Astrocyte of the hippocampus (primary cell): ENCODE measurements at places on chromosomes 13 and 19.
A peak's percentile ranks its signal among the peaks of the same experiment; 100 is the strongest.

GRCh38 chr13:57491318-57491717, 140.2 kb upstream of the PCDH17 start:
- no peak for DNase-seq

DNA sequence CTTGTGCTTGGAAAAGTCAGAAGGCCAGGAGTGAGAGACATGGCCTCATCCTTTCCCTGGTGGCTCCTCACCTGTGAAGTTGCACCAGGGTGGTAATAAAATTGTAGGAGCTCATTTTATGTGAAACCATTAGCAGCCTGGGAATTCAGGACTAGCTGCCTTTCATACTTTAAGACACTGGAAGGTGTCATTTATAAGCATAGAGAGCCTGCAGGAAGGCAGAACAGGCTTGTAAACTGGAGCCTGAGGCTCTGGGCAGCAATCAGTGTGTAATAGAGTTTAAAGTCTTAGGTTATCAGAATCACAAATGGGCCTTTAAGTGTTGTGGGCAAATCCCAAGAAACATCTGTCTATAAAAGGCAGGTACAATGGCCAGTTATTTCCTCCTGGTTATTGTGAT, 127.2 kb downstream of the TM9SF2 start:
- DNase-seq = no peak

- peak; percentile 85 for DNase-seq
Observed at GRCh38 chr13:66673401-66673800, 556.7 kb downstream of the PCDH9 start.

- no peak for DNase-seq
Observed at GRCh38 chr19:11813703-11814028, 407 bp upstream of the ZNF440 start.

GRCh38 chr19:4694211-4694987, 24.3 kb upstream of the MYDGF start:
- DNase-seq = peak; percentile 98

- DNase-seq = no peak
Observed at GRCh38 chr19:6979399-6979798, 41.8 kb downstream of the MBD3L2B start.

- DNase-seq = no peak
Observed at GRCh38 chr13:31208559-31209122, 8.9 kb downstream of the B3GLCT start.

DNA sequence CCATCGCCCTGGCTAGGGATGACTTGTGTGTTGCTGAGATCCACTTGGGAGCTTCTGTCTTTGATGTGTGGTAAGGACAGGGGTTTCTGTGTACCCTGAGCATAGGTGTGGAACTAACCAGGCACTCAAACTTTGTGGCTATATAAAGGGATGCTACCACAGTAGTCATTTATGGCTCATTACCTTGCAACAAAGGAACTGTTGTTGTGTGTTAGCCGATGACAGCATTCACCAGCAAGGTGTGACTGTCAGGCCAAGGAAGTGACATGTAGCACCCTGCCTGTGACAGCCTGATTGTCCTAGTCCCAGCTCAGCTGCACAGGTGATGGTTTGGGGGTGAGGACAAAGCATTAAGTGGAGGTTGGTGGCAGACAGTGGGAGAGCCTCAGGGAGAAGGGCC, 73.6 kb downstream of the COG3 start:
- DNase-seq = no peak

DNA sequence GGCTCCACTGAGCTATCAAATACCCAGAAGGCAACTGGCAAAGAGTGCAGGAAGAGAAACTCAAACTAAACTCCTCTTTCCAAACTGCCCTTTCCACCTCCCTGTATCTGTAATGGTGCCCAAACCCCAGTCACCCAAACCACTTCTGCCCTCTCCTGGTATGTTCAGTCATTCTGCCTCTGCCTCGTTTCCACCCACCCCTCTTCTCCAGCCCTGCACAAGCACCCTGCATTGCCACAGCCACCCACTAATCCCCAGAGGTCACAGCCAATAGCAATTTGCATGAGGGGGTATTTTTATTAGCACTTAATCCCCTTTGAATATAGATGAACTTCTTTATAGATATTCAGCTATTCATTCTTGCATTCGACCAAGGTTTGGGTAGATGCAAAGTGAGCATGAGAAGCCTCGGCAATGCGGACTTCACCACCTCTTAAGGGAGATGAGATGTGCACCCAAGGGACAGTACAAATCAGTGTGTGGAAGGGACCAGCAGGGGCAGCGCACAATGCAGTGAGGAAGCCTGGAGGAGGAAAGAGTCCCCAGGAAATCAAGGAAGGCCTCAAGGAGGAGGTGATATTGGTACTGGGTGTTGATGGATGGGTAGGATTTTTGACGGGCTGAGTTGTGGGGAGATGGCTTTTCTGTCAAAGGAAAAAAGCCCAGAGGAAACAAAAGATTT, 12.4 kb downstream of the TMEM272 start:
- DNase-seq = peak; percentile 14

DNA sequence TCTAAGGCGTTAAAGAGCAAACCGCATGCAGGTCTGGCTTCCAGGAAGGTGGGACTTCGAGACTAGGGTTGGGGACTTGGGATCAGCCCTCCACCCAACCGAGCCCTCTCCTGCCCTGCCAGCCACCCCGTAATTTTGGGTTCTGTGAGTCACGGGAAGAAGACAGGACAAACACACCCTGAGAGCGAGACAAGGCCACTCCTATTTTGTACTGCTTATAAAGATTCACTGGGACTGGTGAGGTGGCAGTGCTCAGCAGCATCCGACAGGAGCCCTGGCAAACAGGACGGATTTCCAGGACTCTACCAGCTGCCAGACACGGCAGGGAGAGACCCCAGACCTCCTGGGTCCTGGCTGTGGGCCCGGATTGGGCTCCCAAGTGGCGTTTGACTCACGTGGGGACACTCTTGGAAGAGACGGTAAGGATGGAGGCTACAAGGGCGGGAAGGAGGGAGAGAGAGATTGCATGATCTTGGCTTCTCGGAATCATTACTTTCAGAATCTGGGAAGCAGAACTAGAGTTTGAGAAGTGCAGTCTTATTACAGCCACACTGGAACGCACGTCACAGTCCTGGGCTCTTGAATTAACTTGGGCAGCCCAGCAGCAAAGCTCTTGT, at the start of gene C5AR2:
TSS of gene C5AR2 (plus strand) at position 245 of the 617 bp plus-strand sequence. CDS start 8,625 bp downstream, outside the sequence.
- no peak for DNase-seq

- DNase-seq = no peak
Observed at GRCh38 chr13:65149687-65150086, 2080.4 kb downstream of the PCDH9 start.

DNA sequence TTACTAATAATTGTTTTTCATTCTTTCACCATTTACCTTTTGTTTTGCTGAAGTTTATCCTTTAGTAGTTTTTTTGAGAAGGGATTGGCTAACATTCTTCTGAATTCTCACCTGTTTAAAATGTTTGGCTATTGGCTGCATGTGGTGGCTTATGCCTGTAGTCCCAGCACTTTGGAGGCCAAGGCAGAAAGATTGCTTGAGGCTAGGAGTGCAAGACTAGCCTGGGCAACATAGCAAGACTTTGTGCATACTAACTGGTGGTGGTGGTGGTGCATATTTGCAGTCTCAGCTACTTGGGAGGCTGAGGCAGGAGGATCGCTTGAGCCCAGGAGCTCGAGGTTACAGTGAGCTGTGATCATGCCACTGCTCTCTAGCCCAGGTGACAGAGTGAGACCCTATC, 27.5 kb upstream of the RNF113B start:
- DNase-seq = no peak

DNA sequence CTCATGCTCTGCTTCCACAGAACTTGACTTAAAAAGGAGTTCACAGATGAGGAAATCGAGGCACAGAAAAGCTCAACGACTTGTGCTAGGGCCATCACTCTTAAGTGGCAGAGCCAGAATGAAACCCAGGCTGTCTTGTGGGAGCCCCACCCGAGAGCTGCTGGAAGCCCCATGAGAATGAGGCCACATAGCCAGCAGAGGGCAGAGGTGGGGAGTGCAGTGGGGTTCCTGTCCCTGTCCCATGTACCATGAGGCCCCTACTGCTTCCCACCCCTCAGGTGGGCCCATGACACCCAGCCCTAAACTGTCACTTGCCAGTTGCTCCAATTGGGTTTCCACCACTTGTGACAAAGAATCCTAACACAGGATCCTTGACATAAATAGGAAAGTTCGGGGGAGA, 175.9 kb downstream of the IRS2 start:
- no peak for DNase-seq

- no peak for DNase-seq
Observed at GRCh38 chr19:28429356-28429755, 783.6 kb downstream of the UQCRFS1 start.

DNA sequence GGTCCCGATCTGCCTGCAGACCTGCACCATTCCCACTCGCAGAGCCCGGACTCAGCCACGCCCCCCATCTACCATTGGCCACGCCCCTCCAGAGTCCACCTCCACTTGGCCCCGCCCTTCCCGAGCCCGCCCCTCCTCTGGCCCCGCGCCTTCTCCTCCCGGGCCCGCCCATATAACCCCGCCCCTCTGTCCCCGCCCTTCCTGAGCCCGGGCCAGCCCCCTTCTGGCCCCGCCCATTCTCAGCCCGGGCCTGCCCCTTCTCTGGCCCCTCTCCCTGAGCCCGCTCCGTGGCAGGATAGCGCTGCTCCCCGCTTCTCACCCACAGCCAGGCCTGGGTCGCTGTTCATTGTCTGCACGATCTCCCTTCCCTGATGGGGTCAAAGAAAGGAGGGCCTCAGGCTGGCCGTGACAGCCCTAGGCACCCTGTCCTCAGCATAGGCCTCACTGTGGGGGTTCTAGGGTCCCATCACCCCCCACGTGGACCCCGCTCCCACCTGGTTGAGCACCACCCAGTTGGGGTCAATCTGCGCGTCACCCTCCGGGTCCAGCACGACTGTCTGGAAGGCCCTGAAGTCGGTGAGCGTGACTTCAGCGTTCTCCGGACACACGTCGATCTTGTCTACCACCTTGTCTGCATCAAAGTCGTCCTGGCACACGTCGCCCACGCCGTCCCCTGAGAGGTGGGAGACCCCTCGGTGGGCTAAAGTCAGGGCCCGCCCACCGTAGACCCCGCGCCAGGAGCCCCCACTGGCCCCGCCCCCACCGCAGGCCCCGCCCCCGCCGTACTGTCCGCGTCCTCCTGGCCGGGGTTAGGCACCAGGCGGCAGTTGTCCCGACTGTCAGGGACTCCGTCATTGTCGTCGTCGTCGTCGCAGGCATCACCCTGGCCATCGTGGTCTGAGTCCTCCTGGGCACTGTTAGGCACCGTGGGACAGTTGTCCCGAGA, 5.7 kb downstream of the COMP start:
- peak; percentile 73 for DNase-seq

DNA sequence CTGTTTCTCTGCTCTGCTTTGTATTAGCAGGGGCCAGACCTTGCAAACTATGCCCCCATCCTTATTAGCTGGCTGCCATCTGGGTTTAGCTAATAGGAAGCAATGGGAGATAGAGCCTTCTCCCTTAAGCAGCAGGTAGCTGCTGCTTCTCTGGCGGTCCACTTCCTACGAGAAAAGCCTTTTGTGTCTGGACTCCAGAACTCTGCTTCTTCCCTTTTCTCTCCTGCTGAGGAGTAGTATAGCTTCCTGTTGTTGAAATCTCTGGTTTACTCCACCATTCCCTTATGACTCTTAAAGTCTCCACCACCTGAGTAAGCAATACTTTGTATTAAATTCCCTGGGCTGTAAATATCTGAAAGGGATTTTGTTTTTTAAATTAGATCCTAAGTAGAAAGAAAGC, 147.1 kb downstream of the DNAJC15 start:
- no peak for DNase-seq

DNA sequence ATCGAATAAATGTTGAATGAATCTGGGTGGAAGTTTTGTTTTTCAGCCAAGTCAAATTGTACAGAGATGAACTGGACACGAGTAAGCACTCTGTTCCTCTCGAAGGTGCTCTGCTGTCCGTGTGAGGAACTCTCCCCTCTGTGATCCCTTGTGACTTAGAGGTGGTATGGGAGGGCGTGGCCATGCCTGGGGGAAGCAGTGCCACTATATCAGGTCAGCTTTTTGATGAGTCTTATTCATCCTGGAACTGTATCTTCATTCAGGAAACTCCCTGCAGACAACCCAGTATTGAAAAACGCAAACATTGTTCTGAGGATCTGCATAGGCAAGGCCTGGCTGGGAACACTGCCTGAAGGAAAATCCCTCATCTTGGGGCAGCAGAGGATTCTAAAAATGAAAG, 45.7 kb upstream of the FLT1 start:
- DNase-seq = no peak

GRCh38 chr19:49135686-49136085, 16.3 kb downstream of the PPFIA3 start:
- no peak for DNase-seq

- DNase-seq = peak; percentile 6
Observed at GRCh38 chr13:22812793-22813192, 368.0 kb upstream of the SGCG start.

DNA sequence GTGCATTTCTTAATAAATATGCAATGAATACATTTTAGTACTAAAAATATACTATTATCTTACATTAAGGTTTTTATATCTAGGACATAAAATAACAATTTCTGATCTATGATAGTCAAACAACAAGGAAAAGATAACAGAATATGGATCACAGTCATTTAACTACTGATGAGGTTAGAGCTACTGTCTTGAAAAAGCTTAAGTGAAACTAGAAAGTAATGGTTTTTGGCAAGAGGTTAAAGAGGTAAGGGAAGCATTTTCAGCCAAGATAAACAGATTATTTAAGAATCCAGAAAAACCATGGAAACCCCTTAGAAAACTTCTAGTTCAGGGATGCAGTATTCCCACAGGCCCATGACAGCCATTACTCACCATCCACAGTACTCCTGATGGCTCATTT, 787.4 kb downstream of the DACH1 start:
- DNase-seq = peak; percentile 54

GRCh38 chr13:74093691-74094090, 40.5 kb downstream of the KLF12 start:
- peak; percentile 35 for DNase-seq

DNA sequence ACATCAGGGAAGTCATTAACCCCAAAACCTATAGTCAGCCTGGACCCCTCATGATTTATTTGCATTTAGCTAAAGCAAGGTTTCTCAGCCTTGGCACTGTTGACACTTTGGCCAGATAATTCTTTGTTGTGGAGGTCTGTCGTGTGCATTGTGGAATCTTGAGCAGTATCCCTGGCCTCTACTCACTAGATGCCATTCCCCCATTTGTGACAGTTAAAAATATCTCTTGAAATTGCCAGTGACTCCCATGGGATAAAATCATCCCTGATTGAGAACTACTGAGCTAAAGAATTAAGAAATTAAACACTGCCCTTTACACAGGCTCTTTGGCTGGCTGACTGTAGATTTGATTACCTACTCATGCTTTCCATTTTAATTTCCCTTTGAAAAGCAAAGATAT, 102.7 kb downstream of the LMO7 start:
- DNase-seq = no peak

GRCh38 chr19:16216744-16217670, 19.3 kb downstream of the AP1M1 start:
- no peak for DNase-seq

DNA sequence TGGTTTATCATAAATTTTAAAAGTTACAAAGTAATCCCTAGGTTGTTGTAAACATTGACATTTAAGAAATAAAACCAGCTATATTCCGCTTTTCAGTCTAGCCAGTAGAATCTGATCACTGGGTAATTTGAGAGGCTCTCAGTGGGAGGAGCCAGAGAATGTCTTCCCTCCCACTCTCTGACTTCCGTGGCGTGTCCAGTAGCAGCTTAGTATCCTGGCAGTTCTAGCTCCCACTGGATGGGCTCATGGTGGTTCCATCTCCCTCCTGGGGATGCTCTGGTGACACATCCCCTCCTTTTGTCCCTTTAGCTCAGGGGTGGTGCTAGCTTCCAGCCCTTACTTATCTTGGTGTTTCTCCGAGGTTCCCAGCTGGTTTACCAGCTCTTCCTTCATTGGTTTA, 34.5 kb downstream of the MTUS2 start:
- no peak for DNase-seq

- DNase-seq = no peak
Observed at GRCh38 chr19:10667867-10668266, 13.7 kb downstream of the ILF3 start.
